ENCODE measurements at places on chromosomes 5 and 9.

- DNase-seq: no peak
Measured at GRCh38 chr5:174828804-174829510, 104.6 kb downstream of the MSX2 start.

- no peak for DNase-seq
Measured at GRCh38 chr9:136002881-136003280, 41.7 kb upstream of the UBAC1 start.

- no peak for DNase-seq
Measured at GRCh38 chr5:96958977-96959376, 23.1 kb downstream of the LNPEP start.

- DNase-seq: no peak
Measured at GRCh38 chr5:175750511-175750931, 92.7 kb downstream of the HRH2 start.

- DNase-seq: no peak
Measured at GRCh38 chr5:135990528-135991255, 35.9 kb upstream of the LECT2 start.

DNA sequence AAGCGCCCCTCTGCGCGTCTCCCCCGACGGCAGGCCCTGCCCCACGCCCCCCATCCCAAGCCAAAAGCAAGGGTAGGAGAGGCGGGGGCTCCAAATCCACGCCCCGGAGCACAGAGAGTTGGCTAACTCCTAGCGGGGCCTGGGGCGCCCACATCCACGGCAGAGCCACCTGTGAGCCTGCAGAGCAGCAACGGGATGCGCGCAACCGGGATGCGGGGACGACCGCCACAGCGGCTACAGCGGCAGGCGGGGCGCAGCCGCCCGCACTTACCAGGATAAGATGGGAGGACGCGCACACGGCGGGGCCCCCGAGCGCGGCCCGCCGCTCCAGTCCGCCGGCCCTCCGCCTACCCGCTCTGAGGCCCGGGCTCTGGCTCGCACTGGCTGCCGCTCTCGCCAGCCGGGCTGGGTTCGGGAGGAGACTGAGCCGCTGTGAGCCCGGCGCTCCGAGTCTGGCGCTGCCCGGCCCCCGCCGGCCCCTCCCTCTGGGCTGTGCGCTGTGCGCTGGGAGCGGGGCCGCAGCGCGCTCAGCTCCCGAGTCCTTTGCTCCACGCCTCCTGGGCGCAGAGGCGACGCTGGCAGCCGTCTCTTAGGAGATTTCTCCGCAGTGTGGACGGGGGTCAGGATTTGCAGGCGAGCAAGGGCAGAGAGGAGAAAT, at the start of gene SLC24A2:
TSS of gene SLC24A2 (minus strand) at position 424 of the 658 bp plus-strand sequence.
- no peak for DNase-seq

DNA sequence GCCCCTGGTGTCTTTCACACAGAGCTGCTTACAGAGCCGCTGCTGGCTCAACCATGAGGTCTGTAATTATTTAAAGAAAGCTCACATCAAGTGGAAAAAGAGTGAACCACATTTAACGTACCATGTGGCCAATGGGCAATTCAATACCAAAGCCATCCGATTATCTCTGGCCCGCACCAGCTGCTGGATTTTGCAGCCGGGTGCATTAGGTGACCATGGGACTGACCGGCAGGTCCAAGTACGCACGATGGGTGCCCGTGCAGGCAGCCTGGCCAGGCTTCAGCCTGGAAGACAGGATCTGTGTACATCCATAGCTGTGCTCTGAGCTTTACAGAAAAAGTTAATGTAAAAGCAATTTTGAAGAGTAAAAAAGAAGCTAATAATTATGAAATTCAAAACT, 20.5 kb downstream of the PPARGC1B start:
- DNase-seq: no peak

DNA sequence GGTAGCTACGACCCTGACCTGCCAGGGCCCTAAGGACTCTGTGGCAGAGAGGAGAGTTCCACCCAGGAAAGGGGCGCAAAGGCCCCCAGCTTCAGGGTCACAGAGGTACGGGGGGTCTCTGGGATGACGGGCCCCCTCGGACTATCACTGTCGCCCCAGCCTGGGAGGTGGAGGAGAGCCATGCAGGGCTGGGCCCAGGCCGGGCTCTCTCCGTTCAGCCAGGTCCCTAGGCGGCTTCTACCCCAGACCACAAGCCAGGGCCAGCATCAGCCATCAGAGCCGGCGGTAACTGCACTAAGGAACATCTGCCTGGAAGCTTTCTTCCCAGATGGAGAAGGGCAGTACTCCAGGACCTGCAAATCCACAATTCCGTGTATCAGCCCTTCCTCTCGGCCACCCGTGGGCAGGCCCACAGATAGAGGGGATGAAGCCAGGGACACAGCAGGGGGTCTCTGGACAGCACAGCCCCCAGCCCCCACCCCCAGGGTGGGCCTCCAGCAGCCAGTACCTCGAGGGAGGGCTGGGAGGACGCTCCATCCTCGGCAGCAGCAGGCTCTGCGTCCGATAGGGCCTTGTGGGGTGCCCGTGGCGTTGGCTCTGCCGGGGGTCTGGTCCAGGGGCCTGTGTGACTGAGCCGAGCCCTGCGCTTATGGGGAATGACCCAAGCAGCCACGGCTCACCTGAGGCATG, 38.4 kb downstream of the NACC2 start:
- DNase-seq: no peak

- DNase-seq: no peak
Measured at GRCh38 chr9:126702151-126703001, 88.6 kb downstream of the LMX1B start.

GRCh38 chr9:131559421-131560000, 14.2 kb downstream of the PRRT1B start:
- DNase-seq: no peak

DNA sequence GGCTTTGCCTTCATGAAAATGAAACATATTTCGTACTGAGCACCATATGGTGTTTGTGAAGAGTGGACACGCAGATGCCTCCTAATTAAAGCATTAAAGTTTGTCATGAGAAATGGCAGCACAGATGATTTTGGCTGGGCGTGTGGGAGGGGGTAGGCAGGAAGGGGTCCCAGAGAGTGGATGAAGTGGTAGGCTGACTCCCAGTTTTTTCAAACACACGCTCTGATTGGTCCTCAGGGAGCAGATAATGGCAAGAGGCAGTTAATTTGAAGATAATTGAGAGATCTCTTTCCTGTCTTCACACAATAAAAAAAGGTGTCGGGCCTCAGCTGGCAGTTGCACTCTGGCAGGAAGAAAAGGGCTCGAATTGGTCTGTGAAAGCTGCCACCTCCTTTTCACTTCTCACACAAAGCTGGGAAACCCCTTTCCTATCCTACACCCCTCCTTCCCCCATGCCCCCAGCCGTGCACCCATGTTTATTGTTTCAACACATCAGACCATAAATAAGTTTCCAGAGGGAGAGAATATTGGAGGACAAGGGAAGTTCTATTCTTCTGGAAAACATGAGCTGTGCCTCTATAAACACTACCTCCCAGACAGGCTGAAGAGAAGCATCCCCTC, 429.6 kb downstream of the ARHGEF28 start:
- no peak for DNase-seq

- no peak for DNase-seq
Measured at GRCh38 chr9:110573305-110573704, 6.2 kb downstream of the SVEP1 start.

DNA sequence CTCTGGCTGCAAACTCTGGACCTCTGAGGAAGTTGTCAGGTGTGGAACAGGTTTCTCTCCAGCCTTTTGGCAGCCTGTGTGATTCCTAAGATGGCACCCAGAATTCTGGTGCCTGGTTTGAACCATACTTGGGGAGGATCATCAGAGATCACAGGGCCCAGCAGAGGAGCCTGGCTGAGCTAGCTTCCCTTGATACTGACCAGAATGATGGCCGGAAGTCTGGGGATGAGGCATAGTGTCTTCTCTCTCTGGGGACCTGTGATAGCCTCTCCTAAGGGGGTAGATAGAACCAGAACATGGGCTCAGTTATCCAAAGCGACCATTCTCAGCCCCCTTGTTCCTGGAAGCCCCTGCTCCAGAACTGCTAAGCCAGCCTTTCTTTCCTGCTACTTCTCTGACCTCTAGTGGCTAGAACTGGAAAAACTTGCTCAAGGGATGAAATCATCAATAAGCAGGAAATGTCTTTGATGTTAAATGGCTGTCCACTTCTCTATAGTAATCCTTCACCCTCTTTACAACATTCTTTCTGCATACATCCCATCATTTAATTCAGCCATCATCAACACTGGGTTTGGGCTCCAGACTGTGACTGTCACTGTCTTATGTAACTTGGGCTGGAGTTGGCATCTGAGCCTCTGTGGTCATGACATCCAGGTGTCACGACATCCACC, 55.1 kb downstream of the C9orf152 start:
- DNase-seq: no peak

- DNase-seq: no peak
Measured at GRCh38 chr5:127492854-127493738, 24.3 kb upstream of the PRRC1 start.

DNA sequence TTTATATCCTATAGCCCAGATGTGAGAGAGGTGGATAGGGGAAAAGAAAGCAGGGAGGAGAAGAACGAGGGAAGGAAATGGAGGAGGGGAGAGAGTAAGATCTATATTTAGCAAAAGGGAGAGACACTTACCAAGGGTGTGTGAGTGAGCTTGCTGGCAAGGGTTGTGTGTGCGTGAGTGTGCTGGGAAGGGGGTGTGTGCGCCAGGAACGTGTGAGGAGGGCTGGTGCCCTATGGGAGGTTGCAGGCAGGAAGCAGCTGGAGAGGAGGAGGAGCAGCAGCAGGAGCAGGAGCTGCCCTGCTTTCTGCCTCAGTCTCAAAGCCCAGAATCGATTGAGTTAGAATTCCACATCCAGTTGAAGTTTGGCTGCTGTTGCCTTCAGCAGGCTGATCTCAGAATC, 148.3 kb upstream of the RUSC2 start:
- DNase-seq: no peak

GRCh38 chr5:1564182-1564748, 40.5 kb upstream of the LPCAT1 start:
- DNase-seq: no peak

GRCh38 chr9:99305820-99306811, 84.0 kb downstream of the SEC61B start:
- DNase-seq: no peak

DNA sequence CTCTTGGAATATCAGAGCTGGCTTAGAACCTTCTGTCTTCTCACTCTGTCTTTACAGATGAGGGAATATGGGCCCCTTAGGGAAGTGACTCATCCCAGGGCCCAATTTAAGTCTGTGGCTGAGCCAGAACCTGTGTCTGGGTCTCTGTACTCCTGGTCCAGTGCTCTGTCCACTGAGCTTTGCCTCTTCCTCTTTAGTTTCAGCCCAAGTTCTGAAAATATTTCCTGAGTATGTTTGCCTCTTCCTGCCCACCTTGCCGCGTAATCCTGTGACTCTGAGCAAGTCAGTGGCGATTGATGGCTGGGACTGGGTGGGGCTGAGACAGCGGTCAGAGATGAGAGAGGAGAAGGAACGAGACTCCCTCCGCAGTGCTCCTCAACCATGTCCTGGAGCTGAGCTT, 7.8 kb downstream of the IER5L start:
- no peak for DNase-seq

DNA sequence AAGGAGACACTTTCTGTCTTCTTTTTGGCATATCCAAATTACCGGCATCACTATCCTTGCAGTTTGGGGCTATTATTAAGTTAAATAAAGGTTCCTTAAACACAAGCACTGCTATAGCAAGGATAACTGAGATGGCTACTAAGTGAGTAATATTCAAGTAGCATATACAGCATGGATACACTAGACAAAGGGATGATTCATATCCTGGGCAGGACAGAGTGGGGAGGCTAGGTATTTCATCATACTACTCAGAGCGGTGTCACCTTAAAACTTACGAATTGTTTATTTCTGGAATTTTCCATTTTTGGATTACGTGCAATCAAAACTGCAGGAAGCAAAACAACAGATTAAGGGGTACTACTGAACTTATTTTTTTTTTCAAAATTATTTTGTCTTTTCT, 54.1 kb downstream of the FER start:
- no peak for DNase-seq

DNA sequence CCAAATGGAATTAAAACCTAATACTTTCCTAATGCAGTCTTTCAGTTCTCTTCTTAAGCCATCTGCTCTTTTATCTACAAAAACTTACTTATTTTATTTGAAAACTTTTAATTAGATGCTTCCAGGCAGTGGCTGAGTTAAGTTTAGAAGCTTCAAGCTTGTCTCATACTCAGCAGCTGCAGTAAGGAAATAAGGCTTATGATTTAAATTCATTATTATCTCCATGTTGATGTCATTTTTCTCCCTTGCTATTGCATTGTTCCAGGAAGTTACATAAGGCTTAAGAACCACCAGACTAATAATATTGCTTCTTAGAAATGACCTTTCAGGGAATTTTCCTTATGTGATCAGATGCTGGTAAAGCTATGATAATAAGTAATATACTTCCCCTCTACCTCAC, 119.6 kb downstream of the PPP2R2B start:
- no peak for DNase-seq

GRCh38 chr5:69525490-69525889, 32.9 kb downstream of the OCLN start:
- DNase-seq: no peak
